ENCODE measurements at places on chromosomes 7 and 10.

- no peak for DNase-seq
Observed at GRCh38 chr10:32035038-32035437, 21.2 kb downstream of the KIF5B start.

DNA sequence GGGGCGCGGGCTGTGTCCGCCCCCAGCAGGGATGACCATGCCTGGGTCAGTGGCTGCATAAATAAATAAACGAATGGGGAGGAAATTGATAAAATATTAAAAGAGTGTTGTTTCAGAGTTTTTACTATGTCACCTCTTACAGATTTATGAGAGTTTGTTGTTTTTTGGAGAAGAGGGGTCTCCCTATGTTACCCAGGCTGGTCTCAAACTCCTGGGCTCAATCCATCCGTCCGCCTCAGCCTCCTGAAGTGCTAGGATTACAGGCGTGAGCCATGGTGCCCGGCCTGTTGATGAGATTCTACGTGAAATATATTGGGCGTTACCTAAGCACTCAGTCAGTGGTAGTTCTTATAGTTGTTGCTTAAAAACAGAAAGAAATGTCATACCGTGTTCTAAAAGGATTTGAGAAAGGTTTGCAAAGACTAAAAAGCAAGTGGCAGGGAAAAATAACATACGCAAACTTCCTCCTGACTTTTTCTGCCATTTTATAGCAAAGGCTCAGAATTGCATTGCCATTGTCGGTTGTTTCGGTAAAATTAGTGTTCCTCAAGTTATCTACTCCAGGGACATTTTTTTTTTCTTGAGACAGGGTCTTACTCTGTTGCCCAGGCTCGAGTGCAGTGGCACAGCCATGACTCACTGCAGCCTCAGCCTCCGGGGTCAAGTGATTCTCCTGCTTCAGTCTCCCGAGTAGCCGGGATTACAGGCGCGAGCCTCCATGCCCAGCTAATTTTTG, 39.5 kb upstream of the FOXK1 start:
- DNase-seq = no peak

GRCh38 chr7:24959735-24960485, 20.1 kb downstream of the OSBPL3 start:
- DNase-seq = no peak

GRCh38 chr7:123746931-123747488, 1.8 kb downstream of the WASL start:
- DNase-seq = peak; percentile 24

DNA sequence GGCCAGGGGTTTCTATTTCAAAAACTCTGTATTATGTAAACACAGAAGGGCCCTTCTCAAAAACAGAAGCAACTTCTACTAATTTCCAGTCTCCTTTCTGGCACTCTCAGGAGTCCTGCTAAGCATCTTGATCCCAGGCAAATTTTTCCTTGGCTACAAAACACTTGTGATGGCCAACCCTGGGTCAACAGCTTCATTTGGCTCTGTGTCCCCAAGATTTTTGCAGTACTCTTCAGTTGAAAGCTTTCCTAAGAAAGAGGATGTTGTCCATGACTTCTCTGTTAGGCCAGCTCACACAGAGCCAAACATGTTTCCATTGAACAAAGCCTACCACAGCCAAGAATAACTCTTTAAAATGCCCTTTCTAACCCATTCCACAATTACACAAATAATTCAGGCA, 99.0 kb upstream of the EGR2 start:
- no peak for DNase-seq

DNA sequence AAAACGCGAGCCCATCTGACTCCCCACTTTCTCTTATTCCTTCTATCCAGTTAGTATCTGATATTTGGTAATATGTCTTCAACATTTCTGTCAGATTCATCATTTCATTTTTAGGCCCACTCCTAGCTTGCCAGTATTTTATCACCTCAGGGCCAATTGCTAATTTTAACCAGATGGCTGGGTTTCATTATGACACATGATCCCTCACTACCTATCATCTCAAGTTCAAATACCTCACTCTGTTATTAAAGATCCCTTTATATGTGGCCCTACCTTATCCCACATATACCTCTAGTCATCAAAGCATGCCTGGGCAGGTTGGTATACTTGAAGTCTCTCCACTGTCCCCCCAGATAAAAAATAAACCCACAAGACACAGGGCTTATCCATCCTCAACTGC, 104.9 kb downstream of the RNLS start:
- no peak for DNase-seq

GRCh38 chr10:74300666-74301065, 149.6 kb downstream of the ADK start:
- no peak for DNase-seq

DNA sequence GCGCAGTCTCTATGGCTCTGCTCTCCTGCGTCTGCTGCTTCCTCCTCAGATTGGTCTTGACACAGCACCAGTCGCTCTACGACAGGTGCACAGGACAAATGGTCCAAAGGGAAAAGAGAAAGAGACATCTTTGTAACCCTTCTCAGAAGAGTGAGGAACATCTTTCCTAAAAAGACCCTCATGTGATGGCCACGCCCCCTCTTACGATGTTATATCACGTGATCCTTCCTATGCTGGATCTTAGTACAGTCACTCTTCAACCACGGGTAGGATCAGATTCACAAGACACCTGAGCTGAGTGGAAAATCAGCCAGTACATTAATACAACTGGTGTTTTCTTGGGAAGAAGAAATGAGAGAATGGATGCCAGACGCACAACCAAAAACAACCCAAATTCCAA, 262.2 kb upstream of the CELF2 start:
- DNase-seq = no peak

DNA sequence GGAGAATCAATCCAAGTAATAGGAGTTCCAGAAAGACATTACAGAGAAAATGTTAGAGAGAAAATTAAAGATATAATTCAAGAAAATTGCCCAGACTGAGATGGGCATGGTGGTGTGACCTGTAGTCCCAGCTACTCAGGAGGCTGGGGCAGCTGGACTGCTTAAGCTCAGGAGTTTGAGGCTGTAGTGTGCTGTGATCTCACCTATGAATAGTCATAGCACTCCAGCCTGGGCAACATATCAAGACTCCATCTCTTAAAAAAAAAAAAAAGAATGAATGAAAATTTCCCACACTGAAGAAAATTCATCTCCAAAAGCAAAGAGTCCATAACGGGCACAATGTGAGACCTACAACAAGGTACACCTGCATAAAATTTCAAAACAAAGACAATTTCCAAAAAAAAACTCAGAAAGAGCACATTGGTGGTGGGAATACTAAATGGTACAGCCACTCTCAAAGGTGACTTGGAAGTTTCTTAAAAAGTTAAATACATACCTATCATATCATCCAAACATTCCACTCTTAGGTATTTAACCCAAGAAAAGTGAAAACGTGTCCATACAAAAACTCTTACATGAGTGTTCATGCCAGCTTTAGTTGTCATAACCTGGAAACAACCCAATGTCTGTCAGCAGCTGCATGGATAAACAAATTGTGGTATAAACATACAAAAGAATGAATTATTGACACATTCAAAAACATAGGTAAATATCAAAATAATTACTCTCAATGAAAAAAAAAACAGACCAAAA, 6.9 kb upstream of the RGS10 start:
- DNase-seq = no peak

GRCh38 chr10:58266826-58267712, 625 bp downstream of the IPMK start:
- peak; percentile 85 for DNase-seq

GRCh38 chr10:86733260-86733671, 23.2 kb upstream of the BMPR1A start:
- no peak for DNase-seq

DNA sequence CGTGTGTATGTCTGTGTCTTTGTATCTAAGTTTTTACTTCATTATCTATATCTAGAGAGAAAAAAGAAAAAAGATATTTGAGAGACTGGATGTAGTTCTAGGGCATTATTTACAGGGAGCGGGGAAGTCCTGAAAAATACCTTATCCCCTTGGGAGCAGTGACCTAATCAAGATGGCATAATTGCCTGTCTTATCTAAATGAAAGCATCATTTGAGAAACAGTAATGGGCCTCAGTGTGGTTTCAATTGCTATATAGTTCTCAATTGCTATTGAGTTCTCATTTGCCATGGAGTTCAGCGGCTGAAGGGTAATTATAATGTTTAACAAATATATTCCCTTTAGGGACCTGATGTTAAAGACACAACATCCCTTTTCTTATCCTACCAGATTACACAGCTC, 216.5 kb downstream of the PLXNA4 start:
- DNase-seq = no peak

DNA sequence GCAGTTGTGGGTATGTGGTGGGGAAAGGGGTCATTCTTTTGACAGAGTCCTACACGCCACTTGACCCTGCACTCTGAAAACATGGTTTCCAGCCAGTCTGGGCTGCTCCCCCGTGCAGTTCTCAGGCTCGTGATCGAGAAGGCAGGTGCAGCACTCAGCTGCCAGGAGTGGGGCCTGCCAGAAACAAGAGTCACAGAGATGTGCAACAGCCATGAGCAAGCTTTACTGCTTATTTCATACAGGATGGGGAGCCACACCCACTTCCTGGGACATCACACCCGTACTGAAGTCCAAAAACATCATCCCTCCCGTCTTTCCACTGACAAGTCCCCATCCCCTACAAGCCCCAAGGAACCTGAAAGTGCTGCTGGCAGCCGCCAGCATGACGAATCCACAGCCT, 9.3 kb downstream of the ATG9B start:
- DNase-seq = no peak

DNA sequence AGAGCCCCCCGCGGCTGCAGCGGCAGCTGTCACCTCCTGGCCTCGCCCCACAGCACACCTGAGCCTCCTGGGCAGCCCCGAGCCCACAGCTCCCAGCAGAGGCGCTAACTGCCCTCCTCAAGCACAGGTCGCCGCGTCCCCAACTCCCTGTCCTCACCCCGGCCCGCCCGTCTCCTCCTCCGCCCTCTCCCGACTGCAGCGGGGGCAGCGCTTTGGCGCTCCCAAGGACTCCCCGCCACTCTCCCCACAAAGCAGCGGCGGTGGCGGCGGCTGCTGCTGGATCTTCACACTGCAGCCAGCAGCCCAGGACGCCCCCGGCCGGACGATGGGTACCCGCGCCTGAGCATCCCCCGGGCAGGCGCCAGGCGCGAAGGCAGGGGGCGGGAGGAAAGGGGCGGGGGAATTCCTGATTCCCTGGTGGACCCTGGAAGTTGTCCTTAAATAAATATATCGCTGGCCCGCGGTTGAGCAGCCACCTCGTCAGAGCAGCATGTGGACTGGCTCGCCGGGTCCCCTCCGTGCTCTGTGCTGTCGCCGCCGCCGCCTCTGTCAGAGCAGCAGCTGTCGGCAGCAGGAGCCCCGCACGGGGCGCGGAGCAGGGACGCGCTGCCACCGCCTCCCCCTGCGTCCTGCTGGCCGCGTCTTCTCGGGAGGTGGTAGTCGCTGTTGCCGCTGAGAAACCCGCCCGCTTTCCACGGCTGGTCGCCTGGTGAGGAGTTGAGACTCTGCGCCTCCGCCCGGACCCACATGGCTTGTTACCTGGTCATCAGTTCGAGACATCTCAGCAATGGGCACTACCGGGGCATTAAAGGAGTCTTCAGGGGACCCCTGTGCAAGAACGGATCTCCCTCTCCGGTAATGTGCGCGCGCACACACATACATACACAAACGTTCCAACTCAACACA, at the start of gene ZNF804B:
Gene ZNF804B (plus strand): TSS at position 471 of the 906 bp plus-strand sequence. CDS start 277 bp downstream, at position 748.
- DNase-seq = peak; percentile 30

DNA sequence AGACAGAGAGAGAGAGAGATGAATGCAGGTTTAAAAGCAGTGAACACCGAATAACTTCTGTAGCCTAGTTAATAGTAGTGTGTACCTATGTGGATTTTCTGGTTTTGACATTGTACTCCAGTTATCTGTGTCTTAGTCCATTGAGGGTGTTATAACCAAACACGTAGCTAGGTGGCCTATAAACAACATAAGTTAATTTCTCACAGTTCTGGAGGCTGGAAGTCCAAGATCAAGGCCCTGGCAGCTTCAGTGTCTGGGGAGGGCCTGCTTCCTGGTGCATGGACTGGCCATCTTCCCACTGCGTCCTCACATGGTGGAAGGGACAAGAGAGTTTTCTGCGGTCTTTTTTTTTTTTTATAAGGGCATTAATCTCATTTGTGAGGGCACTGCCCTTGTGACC, 23.5 kb downstream of the AOC1 start:
- no peak for DNase-seq

DNA sequence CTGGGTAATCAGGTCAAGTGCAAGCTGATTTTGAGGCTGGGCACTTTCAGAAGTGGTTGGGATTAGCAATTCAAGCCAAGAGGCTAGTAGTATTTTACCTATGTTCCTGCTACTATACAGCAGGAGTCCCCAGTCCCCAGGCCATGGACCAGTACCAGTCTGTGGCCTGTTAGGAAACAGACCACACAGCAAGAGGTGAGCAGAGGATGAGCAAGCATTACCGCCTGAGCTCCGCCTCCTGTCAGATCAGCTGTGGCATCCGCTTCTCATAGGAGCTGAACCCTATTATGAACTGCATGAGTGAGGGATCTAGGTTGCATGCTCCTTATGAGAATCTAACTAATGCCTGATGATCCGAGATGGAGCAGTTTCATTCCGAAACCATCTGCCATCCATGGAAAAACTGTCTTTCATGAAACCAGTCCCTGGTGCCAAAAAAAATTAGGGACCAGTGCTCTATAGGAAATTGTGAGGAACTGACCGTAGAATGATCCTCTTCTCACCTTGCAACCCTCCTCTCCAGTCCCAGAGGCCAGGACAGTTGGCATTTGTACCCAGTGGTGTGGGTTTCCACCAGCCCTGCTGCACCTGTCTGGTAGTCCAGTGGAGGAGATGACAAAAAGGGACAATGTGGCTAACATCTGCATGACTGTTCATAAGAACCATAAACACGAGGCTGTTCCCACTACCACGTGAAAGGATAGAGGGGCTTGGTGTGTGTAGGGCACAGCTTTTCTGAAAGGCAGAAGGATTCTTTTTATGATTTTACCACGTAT, 172.5 kb downstream of the KIAA1217 start:
- no peak for DNase-seq

- no peak for DNase-seq
Observed at GRCh38 chr10:14876764-14877163, 1.9 kb upstream of the SUV39H2 start.

Data from small intestine (tissue), 16 donors.